NCI-H446 (cell line): ENCODE measurements at places on chromosomes 2 and 18.
A peak's percentile ranks its signal among the peaks of the same experiment; 100 is the strongest.

- no peak for DNase-seq
Measured at GRCh38 chr2:31075431-31075830, 62.8 kb downstream of the GALNT14 start.

DNA sequence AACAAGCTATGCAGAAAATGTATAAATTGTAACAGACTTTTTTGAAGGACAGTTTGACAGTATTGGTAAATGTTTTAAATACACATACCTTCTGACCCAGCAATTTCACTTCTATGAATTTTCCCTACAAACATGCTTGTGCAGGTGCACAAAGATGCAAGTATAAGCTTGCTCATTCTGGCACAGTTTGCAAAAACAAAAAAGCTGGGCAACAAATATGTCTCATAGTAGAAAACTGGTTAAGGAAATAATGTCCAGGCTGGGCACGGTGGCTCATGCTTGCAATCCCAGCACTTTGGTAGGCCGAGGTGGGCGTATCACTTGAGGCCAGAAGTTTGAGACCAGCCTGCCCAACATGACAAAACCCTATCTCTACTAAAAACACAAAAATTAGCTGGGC is 96.9 kb upstream of the NEDD4L start:
- DNase-seq = no peak

DNA sequence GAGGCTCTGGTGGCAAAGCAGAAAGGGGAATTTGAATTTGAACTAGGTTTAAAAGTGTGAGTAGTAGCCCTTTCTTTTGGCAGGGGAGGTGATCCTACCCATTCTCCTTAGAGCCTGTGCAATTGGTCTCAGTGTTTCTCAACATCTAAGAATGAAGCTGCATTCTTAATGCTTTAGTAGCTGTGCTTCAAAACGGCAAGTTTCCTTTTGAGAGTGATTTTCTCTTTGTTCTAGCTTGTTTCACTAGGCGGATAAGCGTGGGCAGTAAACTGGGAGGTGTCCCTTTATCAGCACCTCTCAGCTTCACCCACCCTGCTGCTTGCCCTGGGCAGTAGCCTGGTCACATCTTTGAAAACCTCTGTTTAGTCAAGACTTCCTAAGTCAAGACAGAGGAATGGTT is 6.7 kb downstream of the CRIM1 start:
- no peak for DNase-seq

DNA sequence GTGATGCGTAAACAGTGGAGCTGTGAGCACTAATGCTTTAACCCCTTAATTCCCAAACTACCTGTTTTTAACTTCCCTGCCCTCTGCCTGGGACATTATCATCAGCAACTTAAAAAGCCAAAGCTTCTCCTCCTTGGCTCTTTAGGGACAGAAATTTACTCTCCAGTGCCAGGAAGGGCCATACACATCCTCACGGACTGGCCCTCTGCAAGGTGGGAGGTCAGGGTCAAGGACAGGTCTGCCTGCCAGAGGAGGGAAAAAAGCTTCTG is 21.5 kb downstream of the KCTD1 start:
- DNase-seq = no peak

GRCh38 chr2:17426743-17427142 is 91.5 kb downstream of the RAD51AP2 start:
- no peak for DNase-seq

DNA sequence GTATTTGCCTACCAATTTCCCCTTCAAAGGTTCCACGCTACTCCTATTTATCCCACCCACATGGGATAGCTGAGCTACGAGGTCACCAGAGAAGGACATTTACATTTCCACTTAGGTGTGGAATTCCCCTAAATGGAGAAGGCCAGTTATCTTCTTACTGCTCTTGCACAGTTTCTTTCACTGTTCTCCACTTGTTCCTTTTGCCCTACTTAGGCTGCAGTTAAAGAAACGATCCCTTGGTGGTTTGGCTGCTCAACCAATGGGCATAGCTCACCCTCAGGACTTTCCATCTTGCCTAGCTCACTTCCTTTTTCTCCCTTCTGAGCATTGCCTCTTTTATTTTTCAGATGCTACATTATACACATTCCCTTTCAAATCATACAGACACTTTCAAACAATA is 11.2 kb upstream of the NABP1 start:
- no peak for DNase-seq

- DNase-seq = no peak
Measured at GRCh38 chr2:747762-748351, 70.7 kb upstream of the TMEM18 start.

DNA sequence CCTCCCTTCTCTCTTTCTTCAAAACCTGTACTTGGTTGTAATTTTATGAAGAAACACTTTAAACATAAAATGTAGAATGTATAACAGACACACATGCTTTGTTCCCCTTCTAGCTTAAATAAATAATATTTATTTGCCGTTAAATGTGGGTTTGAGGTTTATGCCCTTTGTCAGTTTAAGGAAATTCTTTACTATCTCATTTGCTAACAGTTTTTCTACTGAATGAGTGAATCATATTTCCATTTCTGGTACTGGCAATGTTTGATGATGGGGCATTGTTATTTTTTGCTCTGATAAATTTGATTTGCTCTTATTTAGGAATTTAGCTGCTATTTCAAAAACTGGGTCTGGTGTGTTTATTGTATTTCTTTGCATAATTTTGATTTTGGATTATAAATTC is 555.6 kb downstream of the CCDC85A start:
- DNase-seq = no peak

GRCh38 chr18:2914185-2914880 is 67.5 kb downstream of the EMILIN2 start:
- DNase-seq = no peak

GRCh38 chr2:192202373-192202772 is 7.6 kb upstream of the TMEFF2 start:
- DNase-seq = no peak

GRCh38 chr2:240126731-240127130 is 9.4 kb downstream of the COPS9 start:
- no peak for DNase-seq

- no peak for DNase-seq
Measured at GRCh38 chr2:113126845-113127645, at the start of gene IL1RN. IL1RN (plus strand) TSS chr2:113127598; CDS start chr2:113127625, 27 bp downstream.

- DNase-seq = no peak
Measured at GRCh38 chr2:8324901-8325300, 357.0 kb upstream of the ID2 start.

- DNase-seq = no peak
Measured at GRCh38 chr2:112035786-112036185, 19.3 kb upstream of the TMEM87B start.

DNA sequence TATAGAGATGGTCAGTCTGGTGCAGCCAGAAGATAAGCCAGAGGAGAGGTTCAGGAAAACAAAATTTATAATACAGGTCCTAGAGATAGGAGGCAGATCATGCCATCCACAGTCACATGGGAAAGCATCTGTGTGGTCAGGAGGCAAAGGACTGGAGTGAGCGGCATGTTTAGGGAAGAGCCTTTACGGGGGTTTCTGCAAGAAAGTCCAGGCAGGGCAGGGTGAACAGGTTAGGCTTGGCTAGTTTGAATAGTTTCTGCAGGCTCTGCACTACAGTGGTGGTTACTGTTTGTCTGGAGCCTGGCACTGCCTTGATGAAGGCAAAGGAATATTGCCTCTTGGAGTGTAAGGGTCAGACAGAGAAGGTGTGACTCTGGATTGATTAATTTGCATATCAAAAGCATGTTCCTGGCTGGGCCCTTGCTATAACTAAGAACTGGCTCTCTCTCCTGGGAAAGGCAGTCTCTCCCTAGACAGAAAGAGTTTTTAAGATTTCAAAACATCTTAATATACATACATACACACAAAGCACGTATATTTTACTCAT is 1034.7 kb upstream of the CHAC2 start:
- DNase-seq = no peak

DNA sequence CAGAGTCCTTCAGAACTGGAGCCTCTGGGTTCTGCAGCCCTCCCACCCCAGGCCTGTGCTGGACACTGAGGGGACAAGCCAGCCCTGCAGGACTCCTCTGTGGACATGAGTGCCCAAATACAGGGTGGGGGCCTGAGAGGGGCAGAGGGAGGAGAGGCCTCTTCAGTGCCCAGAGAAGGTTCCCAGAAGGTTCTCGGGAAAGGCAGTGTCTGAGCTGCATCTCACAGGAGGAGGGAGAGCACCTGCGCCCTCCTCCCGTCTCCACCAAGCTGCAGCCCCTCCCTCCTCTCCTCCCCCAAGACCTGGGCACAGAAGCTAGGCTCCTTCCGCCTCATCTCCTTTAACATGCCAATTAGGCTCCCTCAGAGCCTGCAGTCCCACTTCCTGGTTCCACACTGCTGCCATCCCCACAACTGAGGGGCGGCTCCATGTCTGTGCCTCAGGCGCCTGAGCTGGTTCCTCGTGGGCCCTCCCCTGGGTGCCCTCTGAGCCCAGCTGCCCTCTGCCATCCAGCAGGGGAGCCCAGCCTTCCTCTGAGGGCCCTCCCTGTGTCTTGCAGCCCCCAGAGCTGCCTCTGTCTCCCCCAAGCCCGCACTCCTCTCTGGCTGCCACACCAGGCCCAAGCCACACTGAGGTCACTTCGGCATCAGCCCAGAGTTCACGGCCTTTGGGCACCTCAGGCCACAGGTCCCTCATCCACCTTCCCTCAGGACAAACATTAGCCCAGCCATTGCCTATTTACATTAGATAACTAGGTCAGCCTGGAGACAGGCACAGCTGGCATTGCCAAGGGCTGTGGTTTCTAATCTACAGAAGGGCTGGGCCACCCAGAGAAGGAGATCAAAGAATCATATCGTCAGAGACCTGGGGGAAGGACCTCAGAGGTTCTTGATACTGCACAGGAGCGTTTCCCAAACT is 28.9 kb downstream of the KCNK3 start:
- DNase-seq = no peak

DNA sequence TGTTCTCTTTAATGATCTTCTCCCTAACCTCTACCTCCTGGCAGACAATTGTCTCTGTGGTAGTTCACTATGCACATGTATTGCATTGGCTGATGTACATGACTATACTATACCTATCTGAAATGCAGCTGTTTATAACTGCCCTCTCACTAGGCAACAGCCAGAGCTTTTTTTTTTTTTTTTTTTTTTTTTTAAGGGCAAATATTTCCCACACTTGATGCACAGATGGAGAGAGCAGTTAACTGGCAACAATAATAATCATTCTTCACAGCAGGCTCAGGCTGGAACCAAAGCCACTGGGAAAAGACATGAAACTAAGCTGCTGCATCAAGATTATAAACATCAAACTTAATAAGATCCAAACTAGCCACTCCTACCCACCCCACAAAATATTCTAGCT is 707.7 kb downstream of the LRP1B start:
- DNase-seq = peak; percentile 33

- DNase-seq = no peak
Measured at GRCh38 chr2:34317797-34318196, 718.7 kb upstream of the FAM98A start.

GRCh38 chr2:897091-897490 is 53.6 kb upstream of the SNTG2 start:
- no peak for DNase-seq

GRCh38 chr2:55729136-55729685 is 35.6 kb upstream of the PNPT1 start:
- DNase-seq = no peak

- DNase-seq = no peak
Measured at GRCh38 chr2:14540015-14540414, 92.5 kb upstream of the LRATD1 start.

DNA sequence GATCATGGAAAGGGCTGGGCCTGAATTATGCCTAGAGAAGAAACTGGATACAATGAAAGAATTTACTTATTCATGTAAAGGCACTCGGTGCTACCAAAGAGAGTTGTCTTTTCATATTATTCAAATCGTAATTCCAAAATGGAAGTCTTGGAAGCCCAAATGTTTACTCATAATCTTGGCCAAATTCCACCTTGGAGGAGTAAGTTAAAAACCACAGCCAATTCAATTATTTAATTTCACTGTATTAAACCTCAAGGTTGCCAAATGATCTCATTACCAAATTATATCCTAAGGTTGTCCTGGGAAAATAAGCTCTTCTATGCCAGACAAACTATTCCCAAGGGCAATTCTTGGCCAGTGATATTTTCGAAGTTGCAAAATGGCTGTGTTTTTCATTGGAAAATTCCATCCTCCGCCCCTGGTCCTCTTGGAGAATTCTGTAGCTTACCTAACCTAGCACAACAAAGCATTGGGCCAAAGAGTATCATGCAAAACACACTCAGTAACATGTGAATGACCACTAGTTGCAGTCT is 11.1 kb upstream of the VPS4B start:
- DNase-seq = peak; percentile 83

DNA sequence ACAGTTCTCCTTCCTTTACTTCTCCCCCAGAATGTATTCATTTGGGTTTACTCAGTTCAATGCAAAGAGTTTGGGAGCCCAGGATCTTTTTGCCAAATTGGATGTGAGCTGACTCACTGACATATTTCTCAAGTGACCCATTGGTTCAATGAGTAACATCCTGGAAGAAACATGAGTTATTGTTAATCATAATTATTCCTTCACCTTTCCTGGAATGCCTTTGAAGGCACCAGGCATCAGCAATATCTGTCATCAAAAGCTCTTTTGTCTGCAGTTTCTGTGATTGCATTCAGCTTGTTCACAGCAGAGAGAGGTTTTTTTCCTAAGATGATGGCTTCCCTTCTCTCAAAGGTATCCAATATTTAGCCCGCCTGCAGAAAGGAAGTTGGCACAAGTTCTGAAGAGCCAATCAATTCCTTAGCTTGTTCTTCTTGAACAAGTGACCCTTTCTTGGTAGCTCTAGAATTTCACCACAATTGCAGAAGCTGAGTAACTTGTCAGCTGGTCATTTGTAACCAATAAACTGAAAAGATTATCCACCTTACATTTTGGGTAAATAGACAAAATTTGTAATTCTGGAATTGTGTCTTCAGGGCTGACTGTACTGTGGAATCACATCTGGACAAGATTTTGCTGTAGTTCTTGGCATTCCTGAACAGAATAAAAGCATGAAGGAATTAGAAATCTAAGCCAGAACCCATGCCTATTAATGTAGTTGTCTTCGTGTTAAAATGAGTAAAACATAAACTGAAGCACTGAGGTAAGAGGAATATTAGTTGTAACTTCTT is 72.2 kb upstream of the TMEM17 start:
- DNase-seq = no peak

DNA sequence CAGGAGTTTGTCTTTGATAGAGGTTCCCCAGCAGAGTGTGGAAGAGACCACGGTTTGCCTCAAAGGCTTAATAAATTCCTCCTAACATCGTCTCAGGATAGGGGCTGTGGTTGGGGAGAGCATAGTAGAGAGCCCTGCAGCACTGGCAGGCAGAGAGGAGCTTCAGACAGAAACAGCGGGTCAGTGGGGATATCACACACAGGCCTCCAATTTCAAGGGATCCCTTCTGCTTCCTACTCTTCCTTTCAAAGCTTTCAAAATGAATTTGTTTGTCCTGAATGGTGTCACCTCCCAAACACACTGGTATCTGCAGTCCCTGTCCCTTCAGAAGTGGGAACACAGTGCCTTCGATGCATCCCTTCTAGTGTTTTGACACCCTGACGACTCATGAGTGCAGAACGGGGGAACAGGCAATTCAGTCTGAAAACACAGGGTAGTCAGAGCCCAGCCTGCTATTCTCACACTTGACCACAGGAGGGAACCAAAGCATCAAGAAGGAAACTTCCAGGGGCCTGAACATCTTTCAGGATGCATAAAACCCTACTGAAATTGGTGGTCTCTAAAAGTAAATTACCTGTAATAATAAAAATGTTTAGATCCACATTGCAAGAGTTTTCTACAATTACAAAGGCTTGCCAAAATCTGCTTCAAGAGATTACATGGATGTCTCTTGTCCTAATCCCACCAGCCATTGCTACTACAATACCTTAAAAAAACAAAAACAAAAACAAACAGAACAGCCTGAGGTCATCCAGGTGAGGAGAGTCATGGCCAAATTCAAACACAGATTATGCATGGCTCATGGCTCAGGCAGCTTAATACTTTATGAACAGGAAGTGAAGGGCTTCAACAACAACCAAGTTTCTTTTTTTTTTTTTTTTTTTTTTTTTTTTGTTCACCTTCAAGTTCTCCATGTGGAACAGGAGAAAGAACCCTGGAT is 49.8 kb downstream of the SLC14A2 start:
- peak; percentile 69 for DNase-seq
